ENCODE measurements at places on chromosomes 1 and 21.

DNA sequence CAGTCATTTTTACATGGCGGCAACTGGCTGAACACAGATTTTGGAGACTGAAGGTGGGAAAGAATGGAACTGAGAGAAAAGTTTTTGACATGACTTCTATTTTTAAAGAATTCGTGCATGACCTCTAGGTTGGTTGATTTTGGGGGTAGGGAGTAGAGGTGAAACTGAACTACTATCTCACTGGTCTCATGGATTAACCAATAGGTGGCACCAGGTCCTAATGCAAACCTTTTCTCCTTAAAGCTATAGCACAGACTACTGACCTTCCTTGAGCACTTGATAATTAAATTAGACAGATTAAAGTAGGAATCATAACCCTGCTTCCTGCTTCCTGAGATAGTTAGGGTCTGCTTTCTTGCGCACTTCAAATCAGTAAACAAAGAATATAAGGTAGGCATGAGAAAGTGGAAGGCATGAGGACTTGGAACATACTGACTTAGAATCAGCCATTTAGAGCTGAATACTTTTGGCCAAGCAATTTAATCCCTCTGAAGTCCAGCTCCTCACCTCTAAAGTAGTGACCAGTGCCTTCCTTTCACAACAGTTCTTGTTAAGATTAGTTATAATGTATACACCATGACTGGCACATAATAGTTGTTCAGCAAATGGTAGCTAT, 206.0 kb downstream of the CENPF start:
- DNase-seq: peak; percentile 26

DNA sequence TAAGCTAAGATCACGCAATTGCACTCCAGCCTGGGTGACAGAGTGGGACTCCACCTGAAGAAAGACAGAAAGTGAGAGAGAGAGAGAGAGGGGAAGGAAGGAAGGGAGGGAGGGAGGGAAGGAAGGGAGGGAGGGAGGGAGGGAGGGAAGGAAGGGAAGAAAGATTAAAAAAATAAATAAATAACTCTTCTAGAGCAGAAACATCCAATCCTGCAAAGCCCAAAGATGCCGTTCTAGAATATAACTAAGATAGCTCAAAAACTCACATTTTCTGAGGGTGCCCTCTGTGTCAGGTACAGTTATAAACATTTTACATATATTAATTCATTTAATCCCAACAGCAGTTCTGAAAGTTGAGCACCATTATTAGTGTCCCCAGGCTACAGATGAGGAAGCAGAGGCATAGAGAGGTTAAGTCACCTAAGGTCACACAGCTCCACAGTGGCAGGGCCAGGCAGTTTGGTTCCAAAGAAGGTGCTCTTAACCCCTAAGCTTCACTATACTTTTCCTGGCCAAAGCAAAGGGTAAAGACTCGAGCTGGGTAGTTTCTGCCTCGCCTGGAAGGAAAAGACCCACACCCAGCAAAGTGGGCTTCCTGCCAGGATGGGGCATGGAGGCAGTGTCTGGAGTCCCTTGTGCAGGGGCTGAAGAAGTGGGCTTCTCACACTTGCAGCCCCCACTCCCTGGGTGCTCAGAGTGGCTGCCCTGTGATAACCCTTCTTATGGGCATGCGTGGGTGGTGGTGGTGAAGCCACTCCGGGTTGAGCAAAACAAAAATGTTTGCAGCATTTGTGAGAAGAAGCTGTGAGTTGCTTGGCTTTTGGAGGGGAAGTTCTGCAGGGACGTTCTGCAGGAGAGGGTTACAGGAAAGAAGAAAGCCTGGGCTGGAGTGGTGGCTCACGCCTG, 7.9 kb upstream of the PIK3CD start:
- DNase-seq: no peak

DNA sequence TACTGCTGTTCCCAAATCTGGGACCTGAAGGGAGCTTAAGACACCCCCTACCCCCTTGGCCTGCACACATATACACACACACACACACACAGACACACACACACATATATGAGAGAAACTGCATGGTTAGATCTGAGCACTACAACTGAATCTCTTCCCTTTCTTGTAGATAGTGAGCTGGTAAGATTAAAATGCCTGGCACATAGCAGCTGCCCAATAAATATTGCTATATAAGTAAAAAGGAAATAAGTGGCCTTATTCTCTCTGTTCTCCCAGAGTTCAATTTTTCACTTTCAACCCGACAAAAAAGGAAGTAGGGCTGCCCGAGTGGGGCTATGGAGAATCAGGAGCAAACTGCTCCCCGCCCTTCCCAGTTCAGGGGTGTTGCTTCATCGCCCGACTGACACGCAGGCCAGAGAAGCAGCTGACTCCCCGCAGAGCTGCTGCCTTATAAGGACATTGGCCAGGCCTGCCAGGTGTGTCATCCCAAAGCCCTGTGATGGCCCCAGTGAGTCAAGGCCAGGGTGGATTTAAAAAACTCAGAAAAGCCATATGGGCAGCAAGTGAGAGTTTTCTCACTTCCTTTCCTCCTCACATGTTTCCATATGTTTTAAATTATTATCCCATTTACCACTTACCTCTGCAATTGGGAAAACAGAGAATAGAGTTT, 106.5 kb upstream of the SLC44A3 start:
- peak; percentile 99 for DNase-seq

DNA sequence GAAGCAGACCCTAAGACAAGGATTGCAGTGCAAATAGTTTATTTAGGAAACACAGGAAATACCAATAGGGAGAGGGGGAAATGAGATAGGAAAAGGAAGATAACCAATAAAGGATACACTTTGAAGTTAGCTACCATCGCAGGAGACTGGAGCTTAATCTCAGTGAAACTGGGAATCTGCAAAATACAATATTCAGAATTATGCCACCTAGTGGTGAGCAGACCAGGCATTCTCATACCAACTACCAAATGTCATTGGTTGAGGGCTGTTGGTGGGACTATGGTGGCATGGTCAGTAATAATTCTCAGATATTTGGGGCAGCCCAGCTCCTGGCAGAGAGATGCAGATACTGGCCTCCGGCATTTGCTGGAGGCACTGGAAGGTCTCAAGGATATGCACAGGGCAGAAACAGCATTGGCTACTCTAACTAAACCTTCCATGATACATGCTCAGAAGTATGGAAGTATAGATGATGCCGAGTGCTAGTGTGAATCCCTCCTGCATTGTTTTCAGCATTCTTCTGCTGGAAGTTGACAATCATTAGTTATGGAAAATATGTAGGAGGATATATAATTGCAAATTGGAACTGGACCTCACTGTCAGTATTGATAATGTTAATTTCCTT, 11.8 kb upstream of the ZFP69B start:
- peak; percentile 16 for DNase-seq

GRCh38 chr1:199667089-199667488, 360.4 kb upstream of the NR5A2 start:
- no peak for DNase-seq

GRCh38 chr1:22801761-22802160, 91.1 kb downstream of the EPHB2 start:
- DNase-seq: no peak

DNA sequence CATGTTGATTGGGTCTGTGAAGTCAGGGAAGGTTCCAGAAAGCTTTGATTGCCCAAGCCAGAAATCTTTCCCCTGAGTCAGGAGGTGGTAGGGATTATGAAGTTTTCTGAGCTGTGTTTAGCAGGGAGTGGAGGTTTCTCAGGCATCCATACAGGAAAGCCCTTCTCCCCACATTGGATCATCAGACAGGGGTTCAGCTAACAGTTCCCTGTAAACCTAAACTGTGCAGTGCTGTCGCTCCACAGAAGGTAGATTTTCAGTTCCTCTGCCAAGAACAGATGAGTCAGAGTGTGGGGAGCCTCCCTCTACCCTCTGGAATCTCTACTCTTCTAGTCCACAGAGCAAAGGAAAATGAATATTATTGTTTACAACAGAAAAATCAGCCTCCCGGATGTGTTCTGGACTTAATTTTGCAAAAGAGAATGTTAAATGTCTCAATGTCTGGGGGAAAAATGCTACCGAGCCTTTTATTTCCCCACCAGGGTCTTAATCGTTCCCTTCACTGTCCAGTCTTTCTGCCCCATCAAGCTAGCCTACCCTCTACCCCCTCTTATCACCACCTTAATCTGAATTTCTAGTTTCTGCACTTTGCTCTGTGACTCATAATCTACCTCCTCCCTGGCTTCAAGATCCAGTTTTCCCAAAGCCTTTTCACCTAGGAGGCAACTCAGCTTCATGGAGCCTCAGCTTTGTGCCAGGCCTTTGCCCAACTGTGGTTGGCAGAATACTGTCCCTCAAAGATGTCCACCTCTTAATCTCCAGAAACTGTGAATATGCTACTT, 355.6 kb downstream of the PRDM2 start:
- peak; percentile 76 for DNase-seq

GRCh38 chr1:244256086-244256676, 195.5 kb downstream of the ADSS2 start:
- no peak for DNase-seq

DNA sequence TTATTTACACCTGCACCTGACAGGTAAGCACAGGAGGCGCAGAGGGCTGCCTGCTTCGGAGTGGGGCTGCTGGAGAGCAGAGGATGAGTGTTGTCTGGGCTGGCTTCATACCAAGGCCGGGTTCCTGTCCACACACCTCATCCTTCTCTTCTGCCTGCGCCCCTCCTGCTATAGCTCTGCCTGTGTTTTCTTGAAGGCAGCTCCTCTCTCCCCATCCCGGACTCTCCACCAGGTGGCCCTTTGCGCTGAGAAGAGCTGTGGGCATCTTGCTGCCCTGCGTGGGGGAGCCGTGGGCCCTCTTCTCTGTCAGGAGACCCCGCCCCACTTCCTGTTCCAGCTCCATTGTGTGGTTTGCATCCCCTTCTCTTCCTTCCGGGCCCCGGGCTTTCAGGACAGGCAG, 35.0 kb downstream of the ARHGEF10L start:
- DNase-seq: no peak

- DNase-seq: peak; percentile 99
These were observed 1.1 kb upstream of the SYNC start for GRCh38 chr1:32703479-32704291.

GRCh38 chr1:28887835-28888682, 26.3 kb upstream of the EPB41 start:
- no peak for DNase-seq

DNA sequence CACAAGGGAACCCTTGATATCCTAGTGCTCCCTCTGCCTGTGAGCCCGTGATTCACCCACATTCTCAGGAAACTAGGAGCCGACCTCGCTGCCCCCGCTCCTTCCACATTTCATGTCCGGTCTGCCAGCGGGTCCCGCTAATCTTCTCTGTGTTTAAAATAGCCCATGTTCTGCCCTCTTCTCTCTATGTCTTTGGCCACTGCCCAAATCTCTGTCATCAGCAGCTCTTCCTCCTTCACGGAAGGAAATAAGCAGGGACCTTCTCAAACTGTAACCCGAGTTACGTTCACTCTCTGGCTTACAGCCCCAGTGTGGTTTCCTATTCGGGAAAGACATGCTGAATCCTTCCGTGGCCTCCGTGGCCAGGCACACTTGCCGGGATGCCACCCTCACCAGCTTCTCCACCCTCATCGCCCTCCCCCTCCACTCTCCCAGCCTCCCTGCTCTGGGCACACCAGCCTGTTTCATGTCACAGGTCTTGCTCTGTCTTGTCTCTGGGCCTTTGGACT, 21.1 kb upstream of the UBXN10 start:
- DNase-seq: peak; percentile 27

DNA sequence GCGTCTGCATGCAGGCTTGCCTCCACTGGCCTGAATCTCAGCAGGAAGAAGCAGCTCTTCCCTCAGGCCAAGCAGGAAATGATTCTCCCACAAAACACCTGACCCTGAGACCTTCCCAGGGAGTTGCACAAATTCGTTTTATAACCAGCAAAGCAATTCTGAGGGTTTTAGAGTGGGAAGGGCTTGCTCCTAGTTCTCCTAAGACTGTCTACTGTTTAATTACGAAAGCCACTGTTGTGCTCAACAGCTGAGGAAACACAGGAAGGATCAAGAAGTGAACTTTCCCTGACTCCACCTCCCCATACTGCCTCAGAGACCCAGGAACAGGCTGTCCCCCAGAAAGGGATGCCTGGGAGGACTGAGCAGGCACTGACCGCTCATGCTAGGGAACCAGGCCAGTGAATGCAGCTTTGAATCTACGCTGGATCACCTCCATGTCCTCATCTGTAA, 37.0 kb upstream of the PUM1 start:
- peak; percentile 35 for DNase-seq

Measured in Daoy (cell line).